Mammary epithelial cell (primary cell): ENCODE measurements at places on chromosomes 1 and 21. TPM values are rescaled to one million over a fixed set of nuclear protein-coding genes. Genes with fewer than 3 reads are reported as not detected.
A peak's percentile ranks its signal among the peaks of the same experiment; 100 is the strongest.

Gene PLA2G2C
- not detected for total RNA-seq

Gene WDR26
- 74.5 and 80.5 TPM in 2 replicates for total RNA-seq

Gene GSTM2
- 6.7 TPM for total RNA-seq

Gene C1orf226
- total RNA-seq = 2.2 TPM

Gene CASQ2
- total RNA-seq = not detected

Gene TMPRSS2
- total RNA-seq = 0.83 TPM

Gene GNG12
- 183 TPM for total RNA-seq

Gene NT5C1A
- 0.33 TPM for total RNA-seq

Gene GBP2
- total RNA-seq = 0.48 and 1.2 TPM in 2 replicates

Gene OR2T6
- not detected in 2 replicates for total RNA-seq

Gene MAB21L3
- 1.0 TPM for total RNA-seq

Gene PWP2
- total RNA-seq = 6.3 TPM

Gene B3GALT6
- 18.8 and 22.6 TPM in 2 replicates for total RNA-seq

DNA sequence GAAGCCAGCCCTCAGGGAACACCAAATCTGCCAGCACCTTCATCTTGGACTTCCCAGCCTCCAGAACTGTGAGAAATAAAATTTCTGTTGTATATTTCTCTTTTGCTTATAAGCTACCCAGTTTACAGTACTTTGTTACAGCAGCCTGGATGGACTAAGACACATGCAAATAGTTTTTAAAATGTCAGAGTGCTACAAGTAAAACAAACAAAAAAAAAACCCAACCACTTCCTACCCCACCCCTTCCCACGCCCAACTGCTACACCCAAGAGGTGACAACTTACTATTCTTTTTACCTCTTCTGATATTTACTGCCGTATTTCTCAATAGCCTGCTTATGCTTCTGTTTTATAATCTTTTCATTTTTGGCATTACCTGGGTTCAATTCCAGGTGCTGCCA lies 8.6 kb upstream of the SPSB1 start:
- DNase-seq = no peak

DNA sequence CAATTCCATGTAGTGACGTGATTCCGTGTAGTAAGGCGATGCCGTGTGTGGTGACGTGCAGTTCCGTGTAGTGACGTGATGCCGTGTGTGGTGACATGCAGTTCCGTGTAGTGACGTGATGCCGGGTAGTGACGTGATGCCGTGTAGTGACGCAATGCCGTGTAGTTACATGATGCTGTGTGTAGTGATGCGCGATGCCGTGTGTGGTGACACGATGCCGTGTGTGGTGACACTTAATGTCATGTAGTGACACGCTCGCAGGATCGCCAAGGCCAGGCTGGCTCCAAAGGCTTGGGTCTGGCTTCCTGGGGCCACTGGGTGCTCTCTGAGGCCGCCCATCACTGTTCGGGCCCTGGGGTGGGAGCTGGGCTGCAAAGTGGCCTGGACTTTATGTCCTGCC lies 14.2 kb downstream of the COL18A1 start:
- DNase-seq = no peak

- DNase-seq = no peak
Observed at GRCh38 chr1:95438218-95438948, 204.4 kb downstream of the RWDD3 start.

- DNase-seq = peak; percentile 48
Observed at GRCh38 chr1:20480243-20480944, 5.6 kb downstream of the CAMK2N1 start.

DNA sequence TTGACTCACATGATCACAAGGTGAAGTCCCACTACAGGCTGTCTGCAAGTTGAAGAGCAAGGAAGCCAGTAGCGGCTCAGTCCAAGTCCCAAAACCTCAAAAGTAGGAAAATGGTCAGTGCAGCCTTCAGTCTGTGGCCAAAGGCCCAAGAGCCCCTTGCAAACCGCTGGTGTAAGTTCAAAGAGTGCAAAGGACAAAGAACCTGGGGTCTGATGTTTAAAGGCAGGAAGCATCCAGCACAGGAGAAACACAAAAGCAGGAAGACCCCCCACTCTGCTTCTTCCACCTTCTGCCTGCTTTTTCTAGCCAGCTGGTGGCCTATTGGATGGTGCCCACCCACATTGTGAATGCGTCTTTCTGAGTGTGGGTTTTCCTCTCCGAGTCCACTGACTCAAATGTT lies 2222.6 kb downstream of the MRPL39 start:
- DNase-seq = no peak

- peak; percentile 40 for DNase-seq
Observed at GRCh38 chr1:6157132-6157527, 23.0 kb downstream of the CHD5 start.

DNA sequence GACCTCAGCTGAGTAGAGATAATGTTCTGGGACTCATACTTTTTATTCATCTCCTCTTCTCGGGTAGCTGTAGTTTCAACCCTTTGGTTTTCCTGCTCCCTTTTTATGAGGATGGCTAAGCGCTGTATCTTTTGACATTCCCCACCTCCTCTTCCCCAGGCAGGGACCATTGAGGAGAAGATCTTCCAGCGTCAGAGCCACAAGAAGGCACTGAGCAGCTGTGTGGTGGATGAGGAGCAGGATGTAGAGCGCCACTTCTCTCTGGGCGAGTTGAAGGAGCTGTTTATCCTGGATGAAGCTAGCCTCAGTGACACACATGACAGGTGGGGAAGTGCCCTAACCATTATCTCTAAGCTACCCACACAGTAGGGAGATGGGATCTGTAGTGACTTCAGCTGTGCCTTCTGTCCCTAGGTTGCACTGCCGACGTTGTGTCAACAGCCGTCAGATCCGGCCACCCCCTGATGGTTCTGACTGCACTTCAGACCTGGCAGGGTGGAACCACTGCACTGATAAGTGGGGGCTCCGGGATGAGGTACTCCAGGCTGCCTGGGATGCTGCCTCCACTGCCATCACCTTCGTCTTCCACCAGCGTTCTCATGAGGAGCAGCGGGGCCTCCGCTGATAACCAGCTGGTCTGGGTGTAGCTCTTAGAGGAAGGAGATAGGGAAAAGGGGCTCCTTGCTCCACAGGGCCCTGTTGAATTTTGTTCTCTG lies 25.6 kb downstream of the LRRC41 start:
- DNase-seq = no peak

DNA sequence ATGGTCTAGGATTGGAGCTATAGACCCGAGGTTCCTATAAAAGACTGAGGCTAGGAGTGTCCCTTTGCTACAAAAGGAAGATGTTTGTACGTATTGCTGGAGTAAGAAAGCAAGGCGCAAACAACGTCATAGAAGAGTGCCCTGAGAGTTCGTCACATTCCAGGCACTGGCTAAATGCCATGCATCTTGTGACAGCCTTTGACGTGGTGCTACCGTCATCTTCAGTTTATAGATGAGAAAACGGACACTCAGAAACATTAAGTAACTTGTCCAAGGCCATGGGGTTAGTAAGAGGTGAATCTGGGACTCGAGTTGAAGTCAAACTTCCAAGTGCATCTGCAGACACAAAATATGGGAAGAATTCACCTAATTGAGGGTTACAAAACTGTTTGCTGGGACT lies 104.2 kb upstream of the SLC45A1 start:
- DNase-seq = no peak

- DNase-seq = no peak
Observed at GRCh38 chr21:15139898-15140297, 75.1 kb upstream of the NRIP1 start.

- DNase-seq = no peak
Observed at GRCh38 chr1:156451505-156452160, 48.9 kb downstream of the MEF2D start.

DNA sequence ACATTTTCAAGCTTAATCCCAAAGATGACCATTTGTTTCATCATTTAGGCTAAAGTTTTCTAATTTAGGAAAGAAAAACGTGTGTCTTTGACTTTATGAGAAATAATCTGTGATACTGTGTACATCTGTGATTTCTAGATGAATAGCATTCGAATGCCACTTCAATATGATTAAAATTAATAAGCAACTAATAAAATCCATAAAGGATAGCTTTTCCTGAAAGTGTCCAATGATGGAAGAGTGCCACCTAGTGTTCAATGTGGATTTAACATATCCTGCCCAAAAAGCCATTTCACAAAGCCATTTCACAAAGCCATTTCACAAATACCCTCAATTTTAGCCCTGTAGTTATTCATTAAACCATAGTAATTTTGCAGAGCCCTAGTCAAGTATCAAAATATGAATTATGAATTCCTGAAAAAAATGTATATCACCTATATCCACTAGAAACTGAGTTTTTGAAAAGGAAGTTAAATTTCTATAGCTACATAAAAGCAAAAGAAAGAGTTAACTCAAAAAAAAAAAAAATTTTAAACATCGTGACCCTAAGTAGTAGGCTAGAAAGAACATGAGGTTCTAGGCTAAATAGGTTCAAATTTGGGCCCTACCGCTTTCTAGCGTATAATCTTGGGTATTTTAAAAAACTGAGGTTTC lies 19.1 kb downstream of the NME7 start:
- DNase-seq = peak; percentile 32

DNA sequence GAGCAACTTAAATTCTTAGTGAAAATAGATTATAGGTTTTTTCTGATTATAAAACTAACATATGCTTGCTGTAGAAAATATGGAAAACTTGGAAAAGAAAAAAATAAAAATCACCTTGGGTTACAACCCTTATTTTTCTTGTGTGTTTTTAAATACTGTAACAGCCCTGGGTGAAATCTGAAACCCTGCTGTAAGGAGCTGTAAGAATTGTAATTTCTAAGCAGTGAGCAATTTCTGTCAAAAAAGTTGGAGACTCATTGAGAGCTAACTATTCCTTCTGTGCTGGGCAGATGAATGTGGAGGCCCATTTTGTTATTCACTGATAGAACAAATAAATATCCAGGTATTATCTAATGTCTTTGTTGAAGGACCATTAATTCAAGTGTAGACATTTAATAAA lies 42.6 kb downstream of the ADCY10 start:
- DNase-seq = no peak

GRCh38 chr1:94481473-94481933 lies 60.1 kb downstream of the F3 start:
- peak; percentile 82 for DNase-seq

DNA sequence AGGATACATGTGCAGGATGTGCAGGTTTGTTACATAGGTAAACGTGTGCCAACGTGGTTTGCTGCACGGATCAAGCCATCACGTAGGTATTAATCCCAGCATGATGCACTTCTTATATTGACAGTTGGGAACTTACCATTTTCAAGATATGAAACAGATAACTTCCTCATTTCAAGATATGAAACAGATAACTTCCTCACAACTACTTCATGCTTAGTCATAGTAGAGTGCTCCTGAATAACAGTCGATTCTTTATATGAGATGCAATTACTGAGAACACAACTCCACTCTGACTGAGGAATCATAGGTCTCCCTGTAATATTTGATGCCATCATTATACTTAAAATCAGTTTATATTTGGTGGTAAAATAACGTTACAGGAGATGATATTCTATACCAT lies 1124.3 kb downstream of the AMY1C start:
- no peak for DNase-seq

- no peak for DNase-seq
Observed at GRCh38 chr1:157575744-157576143, 22.1 kb downstream of the FCRL4 start.

- no peak for DNase-seq
Observed at GRCh38 chr21:42523941-42524340, 10.3 kb downstream of the SLC37A1 start.

GRCh38 chr1:94323311-94324177 lies 86.2 kb upstream of the ARHGAP29 start:
- DNase-seq = peak; percentile 49

GRCh38 chr1:87935130-87935529 lies 606.5 kb downstream of the LMO4 start:
- no peak for DNase-seq

GRCh38 chr1:224459966-224460365 lies 25.4 kb upstream of the WDR26 start:
- DNase-seq = no peak

- DNase-seq = no peak
Observed at GRCh38 chr1:81431624-81432000, 369.1 kb upstream of the ADGRL2 start.

DNA sequence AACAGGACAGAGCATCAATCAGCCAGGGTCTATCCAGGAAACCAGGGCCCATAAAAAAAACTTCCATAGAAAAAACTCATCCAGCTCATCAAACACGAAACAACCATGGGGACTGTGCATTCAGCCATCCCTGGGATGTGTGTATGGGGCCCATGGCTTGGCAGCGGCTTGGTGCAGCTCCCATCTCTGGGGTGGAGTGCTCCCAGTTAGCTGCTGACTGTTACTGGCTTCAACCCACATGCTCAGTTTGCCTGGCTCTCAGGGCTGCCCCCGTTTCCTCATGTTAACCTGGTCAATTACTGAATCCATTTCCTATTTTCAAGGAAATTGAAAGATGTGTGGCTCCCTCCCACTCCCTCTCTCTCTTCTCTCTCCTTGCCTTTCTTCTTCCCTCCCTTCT lies 37.3 kb upstream of the STUM start:
- DNase-seq = no peak

- DNase-seq = no peak
Observed at GRCh38 chr1:243738020-243738419, 112.0 kb downstream of the AKT3 start.

DNA sequence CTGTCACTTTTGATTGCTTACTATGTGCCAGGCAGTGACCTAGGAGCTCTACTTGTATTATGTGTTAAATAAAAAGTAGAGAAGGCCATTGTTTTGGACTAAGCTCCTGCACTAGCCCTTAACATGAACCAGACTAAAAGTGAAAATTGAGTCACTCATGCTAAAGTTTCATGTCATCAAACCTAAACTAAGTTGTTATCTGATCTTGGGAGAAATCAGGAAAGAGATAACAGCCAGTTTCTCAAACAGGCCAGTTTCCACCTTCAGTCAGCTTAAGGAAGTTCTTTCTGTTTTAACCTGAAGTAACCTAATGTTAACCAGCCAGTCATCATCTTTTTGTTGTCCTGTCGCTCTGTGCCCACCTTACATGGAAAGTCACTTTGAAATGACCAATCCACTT lies 102.1 kb upstream of the MARK1 start:
- no peak for DNase-seq

DNA sequence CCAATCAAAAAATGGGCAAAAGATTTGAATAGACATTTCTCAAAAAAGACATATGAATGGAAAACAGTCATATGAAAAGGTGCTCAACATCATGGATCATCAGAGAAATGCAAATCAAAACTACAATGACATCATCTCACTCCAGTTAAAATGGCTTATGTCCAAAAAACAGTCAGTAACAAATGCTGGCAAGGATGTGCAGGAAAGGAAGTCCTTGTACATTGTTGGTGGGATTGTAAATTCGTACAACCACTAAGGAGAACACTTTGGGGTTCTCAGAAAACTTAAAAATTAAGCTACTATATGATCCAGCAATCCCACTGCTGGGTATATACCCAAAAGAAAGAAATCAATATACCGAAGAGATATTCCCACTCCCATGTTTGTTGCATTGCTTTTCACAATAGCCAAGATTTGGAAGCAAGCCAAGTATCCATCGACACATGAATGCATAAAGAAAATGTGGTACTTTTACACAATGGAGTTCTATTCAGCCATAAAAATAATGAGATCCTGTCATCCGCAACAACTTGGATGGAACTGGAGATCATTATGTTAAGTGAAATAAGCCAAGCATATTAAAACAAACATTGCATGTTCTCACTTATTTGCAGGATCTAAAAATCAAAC lies 17.9 kb downstream of the GBP5 start:
- no peak for DNase-seq

GRCh38 chr1:218274511-218274910 lies 10.6 kb upstream of the RRP15 start:
- DNase-seq = no peak

GRCh38 chr1:31705080-31705866 lies 1.5 kb upstream of the COL16A1 start:
- peak; percentile 63 for DNase-seq

- DNase-seq = no peak
Observed at GRCh38 chr1:51936531-51936930, 54.0 kb downstream of the RAB3B start.
